ENCODE measurements at places on chromosomes 5 and 9.

DNA sequence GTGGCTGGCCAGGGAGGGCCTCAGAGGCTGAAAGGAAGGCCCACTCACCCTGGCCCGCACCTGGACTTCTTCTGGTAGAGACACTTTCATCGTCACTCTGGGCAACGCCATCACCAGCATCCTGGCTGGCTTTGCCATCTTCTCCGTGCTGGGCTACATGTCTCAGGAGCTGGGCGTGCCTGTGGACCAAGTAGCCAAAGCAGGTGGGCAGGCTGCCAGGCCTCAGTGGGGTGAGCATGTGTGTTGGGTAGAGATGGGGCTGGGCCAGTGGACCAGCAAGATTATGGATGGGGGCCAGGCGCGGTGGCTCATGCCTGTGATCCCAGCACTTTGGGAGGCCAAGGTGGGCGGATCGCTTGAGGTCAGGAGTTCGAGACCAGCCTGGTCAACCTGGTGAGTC lies 12.6 kb downstream of the SLC6A7 start:
- no peaks in the 10 kb centered on the region for H3K27me3 ChIP-seq
- no peaks in the 10 kb centered on the region for H3K4me1 ChIP-seq
- DNase-seq, result no peak
- H3K36me3 ChIP-seq, result no peaks in the 10 kb centered on the region
- no peak overlapping the region for H3K4me3 ChIP-seq
- no peak overlapping the region for H3K27ac ChIP-seq

DNA sequence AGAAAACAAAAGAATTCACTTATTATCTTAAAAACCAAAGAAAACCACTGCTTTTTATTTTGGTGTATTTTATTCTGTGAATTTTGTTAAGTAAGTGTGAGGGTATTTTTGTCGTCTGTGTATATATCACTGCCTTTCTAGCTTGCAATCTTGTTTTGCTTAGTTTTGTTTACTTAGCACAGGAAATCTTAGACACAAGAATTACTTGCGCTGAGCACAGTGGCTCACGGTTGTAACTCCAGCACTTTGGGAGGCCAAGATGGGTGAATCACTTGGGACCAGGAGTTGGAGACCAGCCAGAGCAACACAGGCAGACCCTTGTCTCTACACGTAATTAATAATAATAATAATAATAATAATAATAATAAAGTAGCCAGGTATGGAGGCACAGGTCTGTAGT lies 230.3 kb downstream of the PAPPA start:
- H3K4me3 ChIP-seq, result no peak overlapping the region
- peaks cover 11% of the 10 kb centered on the region for H3K4me1 ChIP-seq
- DNase-seq, result no peak
- no peaks in the 10 kb centered on the region for H3K27me3 ChIP-seq
- H3K36me3 ChIP-seq, result no peaks in the 10 kb centered on the region

DNA sequence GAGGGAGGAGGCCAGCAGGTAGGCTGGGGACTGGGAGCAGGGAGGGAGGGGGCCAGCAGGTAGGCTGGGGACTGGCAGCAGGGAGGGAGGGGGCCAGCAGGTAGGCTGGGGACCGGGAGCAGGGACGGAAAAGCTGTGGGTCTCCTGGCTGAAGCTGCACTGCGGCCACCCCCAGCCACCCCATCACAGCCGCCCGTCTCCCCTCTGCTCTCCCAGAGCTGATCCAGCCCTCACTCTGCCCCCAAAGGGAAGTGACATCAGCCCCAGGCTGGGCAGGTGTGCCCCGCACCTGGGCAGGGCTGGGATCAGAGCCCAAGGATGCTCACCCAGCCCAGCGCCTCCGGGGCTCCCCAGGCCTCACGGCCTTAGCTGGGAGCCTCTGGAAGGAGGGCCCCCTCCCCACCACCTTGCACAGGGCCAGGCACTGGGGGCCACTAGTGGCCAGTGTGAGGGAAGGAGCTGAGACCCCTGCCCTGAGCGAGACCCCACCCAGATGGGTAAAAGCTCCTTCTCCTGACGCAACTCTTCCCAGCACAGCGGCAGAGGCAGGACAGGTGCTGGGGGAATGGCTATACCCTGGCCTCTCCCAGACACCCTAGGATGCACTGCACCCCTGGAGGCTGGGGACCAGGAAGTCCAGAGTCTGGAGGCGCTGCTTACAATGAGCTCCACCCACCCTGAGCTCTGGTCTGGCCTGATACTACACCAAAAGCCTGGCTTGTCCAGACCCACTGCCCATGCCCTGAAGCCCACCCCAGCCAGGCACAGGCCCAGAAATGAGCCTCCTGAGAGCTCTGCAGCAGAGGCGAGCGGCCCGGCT lies 11.6 kb downstream of the AGPAT2 start:
- no peak for DNase-seq
- no peaks in the 10 kb centered on the region for H3K36me3 ChIP-seq
- H3K4me3 ChIP-seq, result no peak overlapping the region
- no peaks in the 10 kb centered on the region for H3K27me3 ChIP-seq
- no peak overlapping the region for H3K27ac ChIP-seq

- H3K4me3 ChIP-seq, result no peak overlapping the region
- H3K4me1 ChIP-seq, result no peaks in the 10 kb centered on the region
- H3K27me3 ChIP-seq, result no peaks in the 10 kb centered on the region
- no peak overlapping the region for H3K27ac ChIP-seq
- no peak for DNase-seq
These were observed 32.1 kb upstream of the SARDH start for GRCh38 chr9:133770076-133770777.

Data from Karpas-422 (cell line).